ENCODE measurements at places on chromosomes 3 and 15. TPM values are rescaled to one million over a fixed set of nuclear protein-coding genes. Genes with fewer than 3 reads are reported as not detected.
A peak's percentile ranks its signal among the peaks of the same experiment; 100 is the strongest.

Gene ADAMTS7
- 25.0 TPM for total RNA-seq

DNA sequence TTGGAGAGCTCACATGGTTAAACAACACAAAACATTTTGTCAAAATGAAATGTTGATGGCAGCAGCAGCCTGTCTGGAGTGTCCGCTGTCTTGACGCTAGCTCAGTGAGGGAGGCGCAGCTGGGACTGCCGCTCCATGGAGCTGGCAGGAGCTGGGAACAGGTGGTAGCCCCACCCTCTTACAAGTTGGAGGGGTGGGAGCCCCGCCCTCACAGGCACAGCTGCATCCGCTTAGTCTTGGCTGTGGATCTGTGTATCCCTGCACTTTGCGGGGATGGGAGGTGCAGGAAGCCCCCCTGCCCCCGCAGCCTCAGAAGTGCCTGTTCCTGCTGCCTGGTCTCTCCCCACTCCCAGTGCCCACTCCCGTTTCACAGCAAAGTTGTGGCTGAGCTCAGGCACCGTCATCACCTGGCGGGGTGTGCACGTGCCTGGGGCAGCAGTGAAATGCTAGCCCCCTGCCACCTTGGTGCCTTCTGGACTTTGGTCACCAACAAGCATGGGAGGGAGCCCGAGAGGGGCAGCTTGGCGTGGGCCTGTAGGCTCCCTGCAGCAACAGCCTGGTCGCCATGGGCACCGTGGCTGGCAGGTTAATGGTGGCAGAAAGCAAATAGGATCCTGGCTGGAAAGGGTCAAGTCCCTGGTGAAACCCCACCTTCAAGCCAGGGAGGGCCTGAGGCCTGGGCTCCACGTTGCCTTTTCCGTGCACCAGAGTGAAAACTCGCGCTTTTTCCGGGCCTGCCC, 53.8 kb upstream of the CADM2 start:
- no peak overlapping the region for H3K27ac ChIP-seq
- H3K4me3 ChIP-seq, result no peak overlapping the region
- H3K4me1 ChIP-seq, result no peaks in the 10 kb centered on the region
- DNase-seq, result peak; percentile 67
- peaks cover 4% of the 10 kb centered on the region for H3K36me3 ChIP-seq

DNA sequence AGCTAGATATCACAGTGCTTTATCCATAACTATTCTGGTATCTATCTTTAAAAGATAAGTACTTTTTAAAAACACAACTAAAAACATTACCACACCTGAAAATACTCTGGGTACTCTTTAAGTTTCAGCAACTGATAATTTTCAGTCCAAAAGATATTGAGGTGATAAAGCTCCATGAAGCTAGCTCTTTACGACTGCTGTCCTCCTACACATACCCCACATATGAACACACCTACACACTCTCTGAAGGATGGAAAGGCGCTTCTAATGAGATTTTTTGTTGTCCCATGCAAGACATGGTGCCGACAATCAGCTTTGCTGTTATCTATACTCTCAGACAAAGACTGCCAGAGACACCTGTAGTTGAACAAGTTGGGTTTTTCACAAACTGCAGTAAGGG, 19.1 kb upstream of the TM4SF4 start:
- DNase-seq, result no peak
- no peak overlapping the region for H3K27ac ChIP-seq
- H3K27me3 ChIP-seq, result no peaks in the 10 kb centered on the region
- H3K4me3 ChIP-seq, result no peak overlapping the region
- no peaks in the 10 kb centered on the region for H3K4me1 ChIP-seq

GRCh38 chr15:68028888-68029207, 25.3 kb upstream of the PIAS1 start:
- DNase-seq, result no peak
- H3K27ac ChIP-seq, result no peak overlapping the region
- H3K27me3 ChIP-seq, result no peaks in the 10 kb centered on the region
- no peaks in the 10 kb centered on the region for H3K4me1 ChIP-seq
- no peaks in the 10 kb centered on the region for H3K36me3 ChIP-seq

GRCh38 chr3:10417847-10418246, 87.5 kb downstream of the ATP2B2 start:
- H3K4me3 ChIP-seq, result no peak overlapping the region
- H3K4me1 ChIP-seq, result no peaks in the 10 kb centered on the region
- no peak overlapping the region for H3K27ac ChIP-seq

Gene CIP2A
- 34.2 TPM for total RNA-seq

DNA sequence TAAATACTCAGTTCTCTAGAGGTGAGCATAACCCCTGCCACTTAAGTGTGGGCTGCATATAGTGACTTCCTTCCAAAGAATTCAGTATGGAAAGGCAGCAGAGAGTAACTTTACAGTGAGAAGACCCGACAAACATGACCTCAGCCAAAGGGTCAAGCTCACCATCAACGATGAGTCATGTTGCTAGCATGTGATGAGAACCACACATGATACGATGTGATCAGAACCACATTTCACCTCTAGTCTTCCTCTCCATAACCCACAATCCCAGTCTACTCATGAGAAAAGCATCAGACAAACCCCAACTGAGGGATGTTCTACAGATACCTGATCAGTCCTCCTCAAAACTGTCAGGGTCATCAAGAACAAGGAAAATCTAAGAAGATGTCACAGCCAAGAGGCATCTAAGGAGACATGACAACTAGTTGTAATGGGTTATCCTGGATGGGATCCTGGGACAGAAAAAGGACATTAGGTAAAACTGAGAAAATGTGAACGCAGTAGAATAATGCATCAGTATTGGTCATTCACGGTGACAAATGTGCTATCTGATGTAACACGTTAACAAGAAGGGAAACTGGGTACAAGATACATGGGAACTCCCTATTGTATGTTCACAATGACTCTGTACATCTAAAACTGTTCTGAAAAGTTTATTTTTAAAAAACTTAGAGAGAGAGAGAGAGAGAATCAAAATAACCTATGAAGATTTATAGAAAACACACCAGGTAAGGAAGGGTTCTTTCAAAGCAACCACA, 28.3 kb downstream of the SEC61A1 start:
- H3K4me3 ChIP-seq, result no peak overlapping the region
- peaks cover 71% of the 10 kb centered on the region for H3K36me3 ChIP-seq

- H3K27me3 ChIP-seq, result no peaks in the 10 kb centered on the region
- H3K27ac ChIP-seq, result no peak overlapping the region
- no peak for DNase-seq
- peaks cover 69% of the 10 kb centered on the region for H3K36me3 ChIP-seq
- no peak overlapping the region for H3K4me3 ChIP-seq
- no peaks in the 10 kb centered on the region for H3K4me1 ChIP-seq
These were observed 56.9 kb downstream of the LRCH3 start for GRCh38 chr3:197847866-197848401.

DNA sequence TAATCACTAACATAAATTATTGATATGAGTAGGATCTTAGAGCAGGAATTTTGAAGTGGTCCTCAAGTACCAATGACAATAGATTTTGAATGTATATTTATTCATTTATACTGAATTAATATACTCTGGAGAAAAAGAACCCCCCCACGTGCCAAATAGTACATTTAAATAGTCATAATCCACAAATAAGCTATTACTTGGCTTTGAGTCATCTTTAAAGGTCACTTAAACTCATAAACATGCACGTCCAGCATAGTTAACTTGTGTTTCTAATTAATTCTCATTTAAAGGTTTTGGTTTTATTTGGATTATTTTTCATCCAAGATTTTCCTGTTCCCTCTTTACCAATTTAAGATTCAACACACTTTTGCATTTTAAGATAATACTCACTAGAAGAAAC, 35.1 kb downstream of the FGF7 start:
- DNase-seq, result no peak
- H3K36me3 ChIP-seq, result no peaks in the 10 kb centered on the region
- H3K27ac ChIP-seq, result no peak overlapping the region
- H3K4me3 ChIP-seq, result no peak overlapping the region
- H3K27me3 ChIP-seq, result no peaks in the 10 kb centered on the region
- H3K4me1 ChIP-seq, result no peaks in the 10 kb centered on the region

GRCh38 chr3:151591441-151591840, 130.6 kb upstream of the IGSF10 start:
- DNase-seq, result no peak
- H3K36me3 ChIP-seq, result peaks cover 8% of the 10 kb centered on the region
- no peak overlapping the region for H3K27ac ChIP-seq
- no peaks in the 10 kb centered on the region for H3K27me3 ChIP-seq
- H3K4me1 ChIP-seq, result peaks cover 3% of the 10 kb centered on the region
- H3K4me3 ChIP-seq, result no peak overlapping the region

Gene LRTM1
- total RNA-seq, result not detected

Gene LMOD3
- total RNA-seq, result not detected

GRCh38 chr3:105653868-105654267, 214.9 kb downstream of the CBLB start:
- no peak overlapping the region for H3K4me3 ChIP-seq
- DNase-seq, result no peak
- H3K27me3 ChIP-seq, result no peaks in the 10 kb centered on the region
- H3K4me1 ChIP-seq, result no peaks in the 10 kb centered on the region

DNA sequence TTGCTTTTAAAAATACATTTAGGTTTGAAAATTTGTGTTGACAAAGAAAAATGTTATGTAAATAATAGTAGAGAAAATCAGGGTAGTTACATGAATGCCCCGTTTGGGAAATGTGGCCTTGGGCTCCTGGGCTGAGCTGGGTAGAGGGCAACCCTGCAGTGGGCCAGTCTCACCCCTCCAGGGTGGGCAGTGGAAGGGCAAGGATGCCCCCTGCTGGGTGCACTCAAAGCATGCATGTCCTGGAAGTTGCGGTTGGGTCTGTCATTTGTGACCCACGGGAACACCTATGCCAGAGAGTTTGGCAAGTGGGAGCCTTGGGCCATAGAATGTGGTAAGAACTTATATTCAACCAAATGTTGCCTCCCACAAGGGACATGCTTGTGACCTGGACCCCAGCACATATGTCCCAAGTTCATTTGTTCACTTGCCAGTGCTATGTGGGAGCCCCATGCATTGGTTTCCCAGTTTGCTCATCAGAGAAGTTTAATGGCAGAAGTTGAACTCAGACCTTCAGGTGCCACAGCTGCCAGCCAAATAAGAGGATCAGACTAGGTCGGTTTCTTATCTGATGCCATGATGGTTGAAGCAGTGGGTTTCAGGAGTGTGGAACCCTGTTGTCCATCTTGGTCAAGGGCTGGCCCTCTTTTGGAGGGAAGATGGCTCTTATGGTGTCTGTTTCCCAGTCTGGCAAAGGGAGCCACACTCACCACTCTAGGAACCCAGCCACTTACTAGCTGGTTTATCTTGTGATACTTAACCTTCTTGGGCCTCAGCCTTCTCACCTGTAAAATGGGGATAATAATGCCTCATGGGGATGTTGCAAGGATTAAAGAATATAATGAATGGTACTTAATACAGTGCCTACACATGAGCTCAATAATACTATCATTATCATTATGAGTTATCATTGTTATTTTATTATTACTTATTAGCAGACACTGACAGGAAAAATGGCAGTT, 2.5 kb upstream of the PLCB2 start:
- no peak overlapping the region for H3K4me3 ChIP-seq
- DNase-seq, result peak; percentile 80
- peaks cover 6% of the 10 kb centered on the region for H3K4me1 ChIP-seq
- no peaks in the 10 kb centered on the region for H3K36me3 ChIP-seq
- H3K27me3 ChIP-seq, result no peaks in the 10 kb centered on the region

DNA sequence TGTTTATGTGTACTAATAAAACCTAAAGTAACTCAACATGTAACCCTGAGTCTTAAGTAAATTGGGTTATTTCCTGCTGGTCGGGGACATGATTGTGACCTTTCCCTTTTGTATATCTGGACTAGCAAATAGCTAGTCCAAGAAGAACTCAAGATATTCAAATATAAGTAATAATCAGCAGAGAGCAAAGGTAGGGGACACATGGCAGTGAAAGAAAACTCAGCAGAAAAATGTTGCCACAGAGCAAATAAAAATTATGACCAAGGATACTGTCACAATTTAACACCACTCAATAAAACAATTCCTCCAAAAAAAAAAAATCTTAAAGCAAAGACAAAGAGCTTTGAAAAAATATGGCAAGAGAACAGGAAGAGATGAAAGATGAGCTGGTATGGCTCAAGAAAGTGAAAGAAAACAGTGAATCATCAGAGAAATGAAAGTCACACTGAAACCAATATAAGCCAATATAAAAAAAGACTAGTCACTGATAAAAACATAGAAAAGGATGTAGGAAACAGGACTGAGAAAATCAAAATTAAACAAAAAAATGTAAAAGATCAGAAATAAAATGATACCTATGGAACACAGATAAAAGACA, 43.4 kb downstream of the HLTF start:
- no peak for DNase-seq
- no peaks in the 10 kb centered on the region for H3K27me3 ChIP-seq
- H3K4me1 ChIP-seq, result no peaks in the 10 kb centered on the region
- H3K27ac ChIP-seq, result no peak overlapping the region
- H3K36me3 ChIP-seq, result peaks cover 33% of the 10 kb centered on the region

Gene C2CD4A
- not detected for total RNA-seq

DNA sequence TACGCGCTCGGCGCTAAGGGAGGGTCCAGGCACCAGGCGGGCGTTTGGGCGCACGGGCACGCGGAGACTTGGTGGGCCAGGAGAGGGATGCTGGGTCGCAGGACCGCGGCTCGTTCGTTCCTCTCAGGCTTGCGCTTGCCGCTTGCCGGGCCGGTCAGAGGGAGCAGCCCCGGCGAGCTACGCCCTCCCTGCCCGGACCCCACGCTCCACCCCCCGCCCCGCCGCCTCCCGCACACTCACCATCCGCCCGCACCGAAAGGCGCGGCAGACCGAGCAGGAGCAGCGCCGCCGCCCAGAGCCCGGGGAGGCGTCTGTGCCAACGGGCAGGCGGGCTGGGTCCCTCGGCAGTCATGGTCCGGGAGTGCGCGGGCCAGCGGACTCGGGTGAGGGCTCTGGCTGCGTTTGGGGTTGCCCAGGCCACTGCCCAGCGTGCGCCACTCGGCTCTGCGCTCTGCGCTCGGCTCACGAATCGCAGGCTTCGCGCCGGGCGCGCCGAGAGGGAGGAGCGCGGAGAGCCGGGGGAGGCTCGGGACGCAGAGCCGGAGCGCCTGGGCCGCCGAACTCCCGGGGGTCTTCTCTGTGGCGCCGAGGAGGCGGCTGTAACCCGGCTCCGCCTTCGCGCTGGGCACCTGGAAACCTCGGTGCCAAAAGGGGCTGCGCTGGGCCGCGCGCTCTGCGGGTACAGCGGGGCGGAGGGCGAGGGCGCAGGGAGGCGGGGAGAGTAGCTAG, at the start of gene SUSD5:
SUSD5 (minus strand) TSS at position 365 of the 729 bp plus-strand sequence; CDS start at position 352, 13 bp downstream.
- H3K4me1 ChIP-seq, result no peaks in the 10 kb centered on the region
- peak; percentile 63 for DNase-seq
- H3K36me3 ChIP-seq, result no peaks in the 10 kb centered on the region
- H3K4me3 ChIP-seq, result peak within 1 kb of the TSS; percentile 64
- no peak within 1 kb of the TSS for H3K27ac ChIP-seq

GRCh38 chr3:145032791-145033190, 1061.2 kb downstream of the DIPK2A start:
- no peaks in the 10 kb centered on the region for H3K4me1 ChIP-seq
- H3K4me3 ChIP-seq, result no peak overlapping the region
- DNase-seq, result no peak
- H3K27me3 ChIP-seq, result no peaks in the 10 kb centered on the region
- no peak overlapping the region for H3K27ac ChIP-seq

Gene CELSR3
- 23.5 TPM for total RNA-seq

- no peak overlapping the region for H3K4me3 ChIP-seq
- no peaks in the 10 kb centered on the region for H3K27me3 ChIP-seq
- H3K36me3 ChIP-seq, result no peaks in the 10 kb centered on the region
- no peak overlapping the region for H3K27ac ChIP-seq
These were observed 47.2 kb downstream of the GPD1L start for GRCh38 chr3:32153414-32154204.

- H3K27me3 ChIP-seq, result no peaks in the 10 kb centered on the region
- H3K36me3 ChIP-seq, result no peaks in the 10 kb centered on the region
These were observed 38.7 kb downstream of the WWTR1 start for GRCh38 chr3:149619136-149619535.

All from H9 (cell line).